ENCODE measurements at places on chromosomes 3 and 15.

GRCh38 chr3:47225310-47225906 lies 57.2 kb downstream of the KIF9 start:
- no peak for DNase-seq

- DNase-seq, result no peak
Measured at GRCh38 chr3:142884531-142884930, 4.4 kb downstream of the PCOLCE2 start.

GRCh38 chr3:36907911-36908646 lies 36.8 kb downstream of the TRANK1 start:
- DNase-seq, result peak; percentile 26

DNA sequence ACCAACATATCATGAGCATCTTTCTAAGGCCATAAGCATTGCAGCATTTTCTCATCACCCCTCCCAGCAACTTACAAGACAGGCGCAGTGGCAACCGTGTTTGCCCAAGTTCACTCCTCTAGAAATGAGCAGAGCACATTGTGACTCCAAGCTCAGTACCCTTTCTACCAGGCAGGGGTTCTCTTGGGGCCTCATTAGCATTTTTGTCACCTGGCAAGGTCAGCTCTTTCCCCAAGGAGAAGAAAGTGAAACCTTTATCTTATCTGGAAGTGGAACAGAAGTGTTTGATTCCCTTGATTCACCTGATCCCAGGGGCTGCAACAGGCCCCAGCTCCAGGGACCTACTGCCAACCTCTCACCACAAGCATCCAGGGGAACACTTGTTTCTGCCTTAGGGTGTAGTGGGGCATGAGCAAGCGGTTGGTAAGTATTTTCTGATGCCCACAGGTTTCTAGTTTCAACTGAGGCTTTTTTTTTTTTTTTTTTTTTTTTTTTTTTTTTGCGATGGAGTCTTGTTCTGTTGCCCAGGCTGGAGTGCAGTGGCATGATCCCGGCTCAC lies 44.0 kb upstream of the HERC1 start:
- no peak for DNase-seq

- DNase-seq, result no peak
Measured at GRCh38 chr15:94021621-94022320, 209.6 kb upstream of the MCTP2 start.

DNA sequence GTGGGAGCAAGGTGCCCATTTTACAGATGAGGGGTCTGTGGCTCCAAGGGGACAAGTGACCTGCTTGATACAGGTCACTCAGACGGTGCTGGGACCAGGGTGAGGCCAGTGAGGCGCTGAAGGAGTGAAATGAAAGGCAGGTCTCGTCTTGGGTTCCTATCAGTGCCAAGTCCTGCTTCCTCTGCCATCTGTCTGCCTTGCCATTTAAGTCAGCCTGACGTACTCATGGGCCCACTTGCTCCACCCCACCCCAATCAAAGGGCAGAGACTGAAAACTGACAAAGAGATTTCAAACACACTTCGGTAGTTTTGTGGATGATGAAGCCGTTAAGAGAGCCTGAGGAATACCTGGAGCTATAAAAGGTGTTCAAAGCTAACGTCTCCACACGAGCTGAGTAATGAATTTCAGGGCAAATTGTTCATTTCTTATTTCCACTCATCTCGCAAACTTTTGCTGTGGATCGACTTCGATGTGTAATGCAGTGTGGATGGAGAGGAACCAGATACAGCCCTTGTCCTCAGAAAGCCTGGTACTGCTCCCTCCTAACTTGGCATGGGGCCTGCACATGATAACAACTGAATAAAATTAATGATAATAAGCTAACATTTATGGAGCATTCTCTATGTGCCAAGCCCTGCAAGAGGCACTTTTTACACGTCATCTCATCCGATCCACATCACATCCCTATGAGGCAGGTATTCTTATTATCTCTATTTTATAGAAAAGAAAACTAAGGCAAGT lies 36.6 kb downstream of the ATP2B2 start:
- no peak for DNase-seq

GRCh38 chr15:95629503-95630168 lies 700.9 kb upstream of the NR2F2 start:
- DNase-seq, result no peak

- DNase-seq, result no peak
Measured at GRCh38 chr3:52742418-52743041, 28.2 kb downstream of the NEK4 start.

- DNase-seq, result no peak
Measured at GRCh38 chr3:162770551-162770950, 1273.9 kb downstream of the OTOL1 start.

- DNase-seq, result peak; percentile 4
Measured at GRCh38 chr15:31080591-31081014, 20.9 kb downstream of the TRPM1 start.

GRCh38 chr3:31035681-31036080 lies 141.2 kb upstream of the GADL1 start:
- no peak for DNase-seq

GRCh38 chr3:119418641-119419040 lies 44.8 kb downstream of the TMEM39A start:
- DNase-seq, result no peak

DNA sequence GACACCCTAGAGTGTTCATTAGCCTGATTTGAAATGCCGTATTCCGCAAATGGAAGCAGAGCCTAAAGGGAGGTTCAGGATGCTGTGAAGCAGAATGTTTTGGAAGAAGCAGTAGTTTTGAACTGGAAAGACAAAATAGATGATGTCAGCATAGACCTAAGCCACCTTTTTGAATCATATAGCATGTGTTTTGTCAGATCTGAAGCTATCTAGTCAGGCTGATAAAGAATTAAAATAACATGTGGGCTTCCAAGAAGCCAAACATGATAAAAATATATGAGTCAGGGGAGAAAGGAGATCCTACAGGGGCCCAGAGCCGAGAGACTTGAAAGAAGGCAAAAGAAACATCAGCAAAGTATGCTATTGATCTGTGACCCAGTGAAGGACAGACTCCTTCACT lies 47.2 kb upstream of the RASA2 start:
- DNase-seq, result no peak

- no peak for DNase-seq
Measured at GRCh38 chr3:125079675-125080045, 23.9 kb upstream of the HEG1 start.

DNA sequence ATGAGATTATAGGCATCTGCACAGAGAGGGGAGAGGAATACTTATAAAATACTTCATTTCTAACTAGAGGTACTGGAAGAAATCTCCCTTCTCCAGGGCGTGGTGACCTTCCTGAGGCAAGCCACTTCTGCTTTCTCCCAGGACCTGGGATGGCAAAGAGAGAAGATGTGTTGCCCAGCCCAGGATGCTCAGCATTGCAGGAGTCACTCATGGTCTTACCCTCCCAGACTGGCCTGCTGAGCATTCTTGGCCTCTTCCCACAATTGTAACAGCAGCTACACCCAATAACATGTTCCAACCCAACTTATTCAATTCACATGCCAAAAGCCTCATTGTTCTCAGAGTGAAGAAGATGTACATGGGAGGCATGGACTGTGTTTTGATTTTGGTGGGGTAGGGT lies 37.9 kb downstream of the IL20RB start:
- no peak for DNase-seq

DNA sequence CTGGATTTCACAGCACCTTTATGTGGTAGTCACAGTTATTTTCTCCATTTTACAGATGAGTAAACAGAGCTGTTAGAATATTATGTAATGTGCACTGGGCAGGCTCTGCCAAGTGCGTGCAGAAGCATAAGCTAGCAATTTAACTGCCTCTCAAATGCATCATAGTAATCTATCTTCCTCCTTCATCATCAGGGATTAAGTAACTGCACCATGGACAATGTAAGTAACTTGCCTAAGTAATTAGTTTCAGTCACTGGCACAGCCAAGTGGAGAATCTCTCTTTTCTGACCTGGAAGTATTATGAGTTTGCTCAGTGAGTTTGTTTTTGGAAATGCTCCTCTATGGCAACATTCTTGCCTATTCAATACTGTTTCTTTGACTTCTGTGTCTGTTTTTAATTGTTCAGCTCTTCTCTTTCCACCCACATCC lies 260.5 kb downstream of the PTPRG start:
- DNase-seq, result no peak

- DNase-seq, result no peak
Measured at GRCh38 chr15:69861331-69862171, 236.2 kb downstream of the TLE3 start.

- no peak for DNase-seq
Measured at GRCh38 chr15:64443747-64444621, 16.4 kb upstream of the ZNF609 start.

GRCh38 chr3:86624192-86624591 lies 366.8 kb downstream of the VGLL3 start:
- DNase-seq, result no peak

GRCh38 chr3:84967767-84968581 lies 9.2 kb downstream of the CADM2 start:
- DNase-seq, result no peak

GRCh38 chr3:64728994-64729393 lies 41.2 kb upstream of the ADAMTS9 start:
- DNase-seq, result no peak

GRCh38 chr3:47778746-47779145 lies 2.9 kb downstream of the SMARCC1 start:
- no peak for DNase-seq

- no peak for DNase-seq
Measured at GRCh38 chr15:90957031-90957790, 2.5 kb downstream of the RCCD1 start.

- no peak for DNase-seq
Measured at GRCh38 chr15:40075298-40076044, 33.2 kb downstream of the BMF start.

- no peak for DNase-seq
Measured at GRCh38 chr3:52233968-52234367, 5.0 kb downstream of the TWF2 start.

- DNase-seq, result no peak
Measured at GRCh38 chr3:52286777-52287110, 884 bp upstream of the GLYCTK start.

DNA sequence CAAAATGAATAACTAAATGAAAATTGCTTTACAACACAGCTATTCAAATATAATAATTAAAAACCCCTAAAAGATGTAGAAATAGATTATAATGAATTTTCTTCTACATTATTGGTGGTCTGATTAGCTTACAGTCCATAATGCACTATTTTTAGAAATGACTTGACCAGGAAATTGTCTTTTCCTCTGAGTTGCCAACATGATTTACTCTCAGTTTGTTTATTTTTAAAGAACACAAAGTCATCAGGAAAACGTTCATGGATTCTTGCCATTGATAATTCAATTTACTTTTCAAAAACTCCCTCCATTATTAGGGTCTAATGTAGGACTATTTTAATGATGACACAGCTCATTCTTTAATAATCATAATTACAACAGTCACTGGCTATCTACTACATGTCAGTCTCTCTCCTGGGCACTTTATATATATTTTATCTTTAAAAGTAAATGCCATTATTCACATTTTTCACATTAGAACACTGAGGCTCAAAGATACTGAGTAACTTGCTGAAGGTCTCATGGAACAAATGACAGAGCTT lies 1.1 kb downstream of the TM4SF18 start:
- no peak for DNase-seq

GRCh38 chr3:105865016-105865623 lies 3.7 kb downstream of the CBLB start:
- no peak for DNase-seq

Measured in stimulated activated CD4-positive, alpha-beta T cell treated with anti-CD3 and anti-CD28 coated beads, Interleukin-4, amount 100 ng/mL, for 4 hours (primary cell).